ENCODE measurements at places on chromosomes 1 and 21.

DNA sequence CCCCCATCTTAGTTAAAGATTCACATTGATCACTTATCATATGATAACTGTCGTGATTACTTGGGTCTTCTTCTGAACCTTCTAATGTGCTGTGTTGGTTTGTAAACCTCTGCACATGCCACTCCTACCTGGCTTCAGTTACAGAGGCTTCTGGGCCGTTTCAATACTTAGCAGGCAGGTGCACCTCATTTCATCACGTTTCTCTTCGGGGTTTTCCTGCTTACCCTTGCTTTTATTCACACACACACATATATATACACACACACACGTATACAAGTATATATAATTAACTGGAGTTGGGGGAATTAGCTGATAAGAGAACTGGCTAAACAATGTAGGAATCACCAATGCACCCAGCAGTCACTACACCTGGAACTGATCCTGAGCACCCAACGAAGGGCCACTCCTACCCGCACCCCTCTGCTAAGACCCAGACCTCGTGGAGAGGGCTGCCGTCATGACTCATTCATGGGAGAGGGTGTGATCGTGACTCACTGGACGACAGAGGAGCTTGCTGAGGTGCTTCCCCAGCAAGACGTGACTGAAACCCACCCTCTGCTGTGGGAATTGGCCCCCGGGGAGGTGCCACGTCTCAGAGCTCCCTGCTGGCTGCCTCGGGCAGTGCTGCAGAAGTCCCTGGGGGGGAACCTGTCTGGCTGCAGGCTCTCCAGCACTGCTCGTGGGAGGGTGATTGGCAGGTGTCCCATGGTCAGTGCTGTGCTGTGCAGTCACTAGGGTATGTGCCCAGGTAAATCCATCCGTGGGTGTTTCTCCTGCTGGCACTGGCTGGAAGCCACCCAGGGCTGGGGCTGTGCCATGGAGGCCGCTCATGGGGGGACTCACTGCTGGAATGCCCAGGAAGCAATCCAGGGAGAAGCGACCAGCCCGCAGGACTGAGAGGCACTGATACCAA, 166.6 kb downstream of the DYRK1A start:
- DNase-seq = peak; percentile 16

GRCh38 chr1:241048622-241049021, 308.4 kb downstream of the RGS7 start:
- DNase-seq = no peak

- DNase-seq = peak; percentile 40
Measured at GRCh38 chr1:178706432-178706831, 18.6 kb upstream of the RALGPS2 start.

DNA sequence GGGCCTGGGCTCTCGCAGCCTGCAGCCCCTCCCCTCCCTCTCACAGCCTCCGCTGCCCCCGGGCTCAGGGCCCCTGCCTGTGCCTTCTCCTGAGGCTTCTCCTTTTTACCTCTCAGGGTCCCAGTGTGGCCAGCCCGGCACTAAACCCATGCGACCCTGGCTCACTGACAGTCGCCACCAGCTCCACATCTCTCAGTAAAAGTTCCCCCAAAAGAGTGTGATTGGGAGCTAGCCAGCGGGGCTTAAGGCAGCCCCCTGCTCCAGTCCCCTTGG, 26.6 kb downstream of the PDE9A start:
- no peak for DNase-seq
